MG63 (cell line): ENCODE measurements at places on chromosomes 7 and 10. TPM values are rescaled to one million over a fixed set of nuclear protein-coding genes. Genes with fewer than 3 reads are reported as not detected.

NPTX2 gene
- 0.94 and 2.1 TPM in 2 replicates for total RNA-seq

DNA sequence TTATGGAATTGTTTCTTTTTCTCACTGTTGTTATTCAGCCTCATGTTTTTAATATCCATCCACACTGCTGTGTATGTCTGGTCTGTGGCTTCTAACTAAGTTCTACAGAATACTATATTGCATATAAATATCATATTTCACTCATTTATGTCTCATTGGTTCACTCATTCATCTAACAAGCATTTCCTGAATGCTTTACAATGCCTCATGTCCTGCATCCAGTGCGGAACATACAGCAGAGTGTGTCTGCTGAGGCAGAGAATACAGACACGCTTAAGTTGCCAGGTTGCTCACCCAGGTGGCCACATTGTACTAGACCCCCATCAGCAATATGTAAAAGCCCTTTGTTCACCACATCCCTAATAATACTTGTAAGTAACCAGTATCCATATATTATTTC is 111.8 kb upstream of the CNTNAP2 start:
- no peak for DNase-seq

DNA sequence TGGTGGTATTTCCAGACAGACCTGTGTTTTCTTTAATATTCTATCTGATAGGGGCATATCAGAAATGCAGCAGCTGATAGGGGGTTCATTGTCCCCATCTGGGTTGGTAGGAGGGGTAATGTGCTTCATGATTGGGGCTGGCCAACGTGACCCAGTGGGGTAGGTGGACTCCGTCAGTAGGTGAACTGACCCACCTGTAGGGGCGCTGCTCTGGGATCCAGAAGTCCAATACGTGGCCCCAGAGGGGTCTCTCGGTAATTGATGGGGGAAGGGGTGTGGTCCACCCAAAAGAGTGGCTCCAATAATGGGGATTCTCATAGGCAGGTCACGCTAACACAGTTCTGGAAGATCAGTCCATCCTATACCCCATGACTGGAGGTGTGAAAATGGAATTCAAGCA is 112.0 kb downstream of the PRLHR start:
- DNase-seq, result no peak

- DNase-seq, result no peak
Measured at GRCh38 chr7:68309806-68310205, 1288.5 kb upstream of the AUTS2 start.

DNA sequence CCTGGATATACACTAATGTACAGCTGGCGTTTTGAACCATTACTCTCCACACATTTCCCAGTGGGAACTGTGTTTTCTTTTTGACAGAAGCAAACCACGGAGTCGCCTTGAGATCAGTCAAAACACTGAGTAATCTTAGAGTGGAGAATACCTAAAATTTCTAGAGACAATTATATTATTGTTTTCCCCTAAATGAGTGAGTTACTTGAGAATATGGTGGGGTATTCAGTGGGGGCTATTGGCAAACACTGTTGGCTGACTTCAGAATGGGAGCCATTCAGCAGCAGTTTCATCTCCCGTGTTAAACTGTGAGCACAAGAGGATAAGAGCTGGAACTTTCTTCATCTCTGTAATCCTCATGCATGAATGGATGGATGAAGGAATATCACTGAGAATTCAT is 6.2 kb downstream of the IL2RA start:
- DNase-seq, result no peak

DNA sequence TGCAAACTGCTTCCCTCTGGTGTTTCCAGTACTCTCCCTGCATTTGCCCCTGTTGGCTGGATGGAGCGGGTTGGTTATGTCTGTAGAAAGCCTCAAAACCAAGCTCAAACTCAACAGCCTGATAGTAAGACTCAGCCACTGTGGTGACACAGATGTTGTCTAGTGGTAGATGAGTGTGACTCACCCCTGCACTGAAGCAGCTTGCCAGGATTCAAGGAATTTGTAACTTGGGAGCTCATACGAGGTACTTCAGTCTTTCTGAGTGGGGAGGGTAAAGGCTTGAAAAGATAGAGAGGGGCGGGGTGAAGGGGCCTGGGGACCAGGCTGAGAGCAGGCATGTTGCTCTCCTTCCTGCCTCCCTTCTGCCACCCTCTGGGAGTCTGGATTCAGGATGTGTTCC is 22.9 kb upstream of the AQP1 start:
- DNase-seq, result peak; percentile 74
